ENCODE measurements at places on chromosomes 7 and 10.

- DNase-seq: no peak
These were observed 26.3 kb upstream of the ADGRA1 start for GRCh38 chr10:133061296-133062038.

- DNase-seq: peak; percentile 28
These were observed 10.6 kb upstream of the LIPM start for GRCh38 chr10:88791924-88792323.

DNA sequence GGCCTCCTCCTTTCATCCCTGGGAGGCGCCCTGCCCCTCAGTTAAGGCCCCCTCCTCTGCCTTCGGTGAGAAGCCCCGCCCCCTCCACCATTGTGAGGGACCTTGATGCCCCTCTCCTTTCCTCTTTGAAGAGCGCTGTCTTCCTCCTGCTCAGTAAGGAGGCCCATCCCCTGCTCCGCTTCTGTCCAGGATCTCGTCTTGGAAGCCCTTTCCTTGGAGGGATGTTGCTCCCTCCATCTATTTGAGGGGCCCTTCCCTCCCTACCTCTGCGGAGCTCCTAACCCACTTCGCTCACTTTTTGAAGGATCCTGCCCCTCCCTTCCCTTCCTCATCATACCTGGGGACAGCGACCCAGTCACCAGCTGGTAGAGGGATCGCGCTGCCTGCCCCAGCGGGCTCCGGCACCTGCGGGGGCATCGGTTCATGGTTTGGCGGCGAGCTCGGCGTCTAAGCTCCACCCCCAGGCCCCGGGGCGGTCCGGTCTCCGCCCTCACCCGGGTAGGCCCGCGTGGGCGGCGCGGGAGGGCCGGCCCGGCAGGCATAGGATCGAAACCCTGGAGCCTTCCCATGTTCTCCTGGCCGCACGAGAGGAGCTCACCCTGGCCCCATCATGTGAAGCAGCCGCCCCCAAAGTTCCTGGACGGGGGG is 4.1 kb downstream of the KCNIP2 start:
- DNase-seq: peak; percentile 71

- no peak for DNase-seq
These were observed 102.6 kb downstream of the PLXDC2 start for GRCh38 chr10:19918794-19919193.

DNA sequence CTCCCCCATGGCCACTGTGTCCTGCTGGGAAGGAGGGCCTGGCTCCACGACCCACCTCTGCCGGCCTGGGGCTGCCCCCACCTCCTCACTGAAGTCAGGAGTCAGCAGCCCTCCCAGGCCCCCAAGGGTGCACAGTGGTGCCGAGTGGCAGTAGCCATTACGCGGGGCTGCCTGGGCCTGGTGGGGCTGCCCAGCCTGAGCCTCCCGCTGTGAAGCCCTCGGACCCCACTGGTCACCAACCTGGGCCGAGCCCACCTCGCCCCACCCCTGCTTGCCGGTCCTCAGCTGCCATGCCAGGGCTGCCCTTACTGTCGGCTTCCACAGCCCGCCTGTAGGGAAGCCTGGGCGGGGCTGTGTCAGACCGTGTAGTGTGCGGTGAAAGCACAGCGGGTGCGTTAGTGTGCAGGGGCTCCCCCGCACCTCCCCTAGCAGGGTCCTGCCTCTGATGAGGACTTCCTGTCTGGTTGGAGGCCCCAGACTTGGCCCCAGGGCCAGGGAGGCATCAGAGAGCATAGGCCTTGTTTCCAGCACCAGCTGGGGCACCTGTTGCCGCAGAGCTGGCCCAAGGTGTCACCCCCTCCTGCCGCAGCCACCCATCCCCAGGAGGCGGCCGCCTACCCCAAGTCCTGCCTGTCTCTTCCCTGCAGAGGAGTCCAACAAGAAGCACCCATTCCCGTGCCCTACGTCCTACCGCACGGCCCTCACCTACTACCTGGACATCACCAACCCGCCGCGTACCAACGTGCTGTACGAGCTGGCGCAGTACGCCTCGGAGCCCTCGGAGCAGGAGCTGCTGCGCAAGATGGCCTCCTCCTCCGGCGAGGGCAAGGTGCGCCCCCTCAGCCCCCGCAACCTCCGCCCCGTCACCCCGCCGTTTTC is 10.0 kb downstream of the TMEM120A start:
- DNase-seq: no peak

DNA sequence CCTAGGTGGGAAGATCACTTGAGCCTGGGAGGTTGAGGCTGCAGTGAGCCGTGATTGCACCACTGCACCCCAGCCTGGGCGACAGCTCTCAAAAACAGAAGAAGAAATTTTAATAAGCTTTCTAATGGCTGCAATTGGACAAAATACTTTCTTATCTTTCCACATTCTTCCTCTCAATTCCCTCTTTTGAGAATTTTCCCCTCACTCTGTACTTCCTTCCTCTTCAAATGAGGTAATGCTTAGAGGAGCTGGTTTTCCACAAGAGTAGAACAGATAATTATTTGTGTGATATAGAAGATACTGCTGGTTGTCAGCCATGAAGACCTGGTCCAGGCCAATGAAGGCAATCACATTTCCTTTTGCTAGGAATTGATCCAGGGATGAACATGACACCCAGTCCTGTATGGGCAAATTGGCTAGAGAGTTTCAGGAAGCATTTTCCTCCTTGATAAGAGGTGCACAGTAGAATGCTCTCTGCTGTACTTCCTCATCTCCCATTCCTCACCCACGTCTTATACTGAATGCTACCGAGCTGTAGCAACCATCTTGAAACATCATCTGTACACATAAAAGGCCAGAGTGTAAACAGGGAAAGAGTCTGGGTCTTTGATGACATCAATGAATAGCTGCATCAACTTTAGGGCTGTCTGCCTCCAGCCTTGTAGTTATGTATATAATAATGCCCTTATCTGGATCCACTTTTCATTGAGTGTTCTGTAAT is 103.9 kb downstream of the CDK6 start:
- DNase-seq: no peak

GRCh38 chr10:133458710-133459453 is 5.1 kb downstream of the SCART1 start:
- no peak for DNase-seq

- DNase-seq: no peak
These were observed 61.9 kb downstream of the MAD1L1 start for GRCh38 chr7:2170576-2171521.

GRCh38 chr7:151686016-151686766 is 166.5 kb upstream of the RHEB start:
- DNase-seq: no peak

GRCh38 chr10:89262086-89263051 is 10.8 kb upstream of the LIPA start:
- no peak for DNase-seq

- DNase-seq: no peak
These were observed 350.0 kb upstream of the FZD8 start for GRCh38 chr10:35992107-35992506.

GRCh38 chr7:36283181-36283580 is 106.5 kb upstream of the ANLN start:
- DNase-seq: no peak

- no peak for DNase-seq
These were observed 40.1 kb upstream of the SLC29A3 start for GRCh38 chr10:71278691-71279588.

GRCh38 chr7:98283127-98283886 is 1.8 kb downstream of the BRI3 start:
- DNase-seq: no peak

DNA sequence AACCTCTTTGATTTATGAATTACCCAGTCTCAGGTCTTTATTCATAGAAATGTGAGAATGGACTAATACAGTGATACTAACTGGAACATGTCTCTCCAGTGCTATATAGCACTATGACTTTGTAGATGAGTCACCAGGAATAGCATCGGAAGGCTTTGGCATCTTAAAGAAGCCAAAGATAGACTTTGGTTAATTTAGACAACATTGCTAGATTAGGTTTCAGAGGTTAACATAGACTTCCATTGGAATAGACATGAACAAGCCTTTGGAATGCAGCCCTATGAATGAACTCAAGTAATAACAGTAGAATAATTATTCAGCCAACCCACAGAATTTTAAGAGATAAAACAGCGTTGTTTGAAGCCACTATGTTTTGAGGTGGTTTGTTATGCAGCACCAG is 169.2 kb downstream of the HGF start:
- no peak for DNase-seq

DNA sequence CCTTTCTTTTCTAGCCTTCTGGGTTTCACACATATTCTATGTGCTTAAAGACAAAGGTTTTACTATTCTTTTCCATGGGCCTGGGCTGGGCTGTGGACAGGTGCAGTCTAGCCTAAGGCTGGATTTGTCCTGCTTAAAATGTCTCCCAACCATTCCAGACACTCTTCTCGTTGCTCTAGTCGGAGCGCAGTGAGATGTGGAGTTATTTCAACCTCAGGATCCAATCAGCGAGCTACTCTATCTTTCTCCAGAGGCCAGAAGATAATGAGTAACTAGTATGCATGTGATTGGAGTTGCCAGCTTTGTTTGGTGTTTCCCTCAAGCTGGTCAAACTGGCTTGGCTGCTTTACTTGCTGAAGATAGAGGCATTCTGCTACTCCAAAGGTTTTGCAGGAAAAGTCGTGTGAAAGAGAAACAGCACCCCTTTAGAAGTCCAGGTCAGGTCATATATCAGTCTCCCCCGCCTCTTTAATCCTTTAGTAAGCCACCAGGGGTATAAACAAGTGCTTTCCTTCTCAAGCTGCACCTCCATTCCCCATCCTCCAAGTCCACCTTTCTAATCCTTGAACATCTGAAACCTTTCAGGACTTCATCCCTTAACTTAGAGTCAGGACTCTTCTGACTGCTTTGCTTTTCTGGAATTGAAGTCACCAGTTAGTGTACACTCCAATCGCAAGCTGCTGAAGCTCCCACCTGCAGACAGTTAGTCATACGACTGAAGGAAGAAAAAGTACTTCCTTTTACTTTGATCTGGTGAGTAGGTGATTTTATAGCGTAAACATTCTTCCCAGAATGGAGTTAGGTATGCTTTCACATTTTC is 78.8 kb downstream of the DNMBP start:
- no peak for DNase-seq

- DNase-seq: no peak
These were observed 87.7 kb downstream of the ZNF438 start for GRCh38 chr10:30944005-30944404.

GRCh38 chr10:43070121-43071085 is 6.5 kb upstream of the RET start:
- DNase-seq: no peak

- no peak for DNase-seq
These were observed 3.6 kb downstream of the MICU1 start for GRCh38 chr10:72622271-72622670.

DNA sequence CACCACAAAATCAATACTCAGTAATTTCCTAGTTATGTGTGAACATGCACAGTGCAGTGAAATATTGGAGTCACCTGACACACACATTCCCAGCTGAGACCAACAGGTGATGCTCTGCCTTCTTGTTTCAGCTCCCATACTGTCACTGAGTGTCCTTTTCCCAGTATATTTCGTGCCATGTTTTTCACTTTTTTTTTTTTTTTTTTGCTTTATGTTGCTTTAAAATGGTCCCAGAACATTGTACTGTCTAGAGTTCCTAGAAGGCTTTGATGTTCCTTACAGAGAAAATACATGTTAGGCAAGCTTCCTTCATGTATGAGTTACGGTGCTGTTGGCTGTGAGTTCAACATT is 45.6 kb downstream of the ELAPOR2 start:
- no peak for DNase-seq

DNA sequence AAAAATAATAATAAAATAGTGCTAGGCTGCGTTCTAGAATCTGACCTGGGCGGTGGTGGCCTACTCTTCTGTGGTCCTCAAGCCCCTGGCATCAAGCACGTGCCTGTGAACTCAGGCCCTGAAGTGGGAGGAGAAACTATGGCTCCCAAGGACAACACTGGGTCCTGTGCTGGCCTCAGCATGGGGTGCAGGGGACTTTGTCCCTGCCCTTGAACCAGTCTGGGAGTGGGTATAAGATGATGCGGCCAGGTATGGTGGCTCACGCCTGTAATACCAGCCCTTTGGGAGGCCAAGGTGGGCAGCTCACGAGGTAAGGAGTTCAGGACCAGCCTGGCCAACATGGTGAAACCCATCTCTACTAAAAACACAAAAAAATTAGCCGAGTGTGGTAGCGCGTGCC is 5.5 kb downstream of the ZP3 start:
- no peak for DNase-seq

DNA sequence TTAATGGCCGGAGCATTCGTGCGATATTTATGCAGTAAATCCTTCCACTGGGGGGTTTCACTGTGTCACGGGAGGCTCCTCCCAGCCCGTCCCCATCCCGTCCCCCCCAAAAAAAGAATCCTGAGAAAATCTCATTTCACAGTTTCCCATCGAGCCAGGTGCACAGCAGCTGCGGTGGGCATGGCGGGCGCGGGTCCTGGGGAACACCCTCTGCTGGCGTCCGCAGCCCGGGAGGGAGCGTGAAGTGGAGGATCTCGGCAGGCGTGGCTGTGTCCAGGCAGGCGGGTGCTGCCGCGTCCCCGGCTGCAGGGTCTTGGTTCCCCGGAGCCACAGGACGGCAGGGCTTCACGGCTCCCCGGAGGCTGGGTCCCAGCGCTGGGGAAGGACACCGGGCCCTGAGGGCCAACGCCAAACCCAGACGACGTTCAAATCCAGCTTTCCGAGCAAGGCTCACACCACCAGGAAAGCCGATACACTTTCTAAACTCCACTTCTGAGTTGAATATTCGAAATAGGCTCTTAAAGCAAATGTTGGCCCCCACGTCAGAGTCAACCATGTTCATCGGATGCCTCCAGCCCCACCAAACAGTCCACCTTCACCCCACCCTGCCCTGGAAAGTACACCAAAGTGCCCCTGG is 55.7 kb downstream of the PDGFA start:
- DNase-seq: no peak

DNA sequence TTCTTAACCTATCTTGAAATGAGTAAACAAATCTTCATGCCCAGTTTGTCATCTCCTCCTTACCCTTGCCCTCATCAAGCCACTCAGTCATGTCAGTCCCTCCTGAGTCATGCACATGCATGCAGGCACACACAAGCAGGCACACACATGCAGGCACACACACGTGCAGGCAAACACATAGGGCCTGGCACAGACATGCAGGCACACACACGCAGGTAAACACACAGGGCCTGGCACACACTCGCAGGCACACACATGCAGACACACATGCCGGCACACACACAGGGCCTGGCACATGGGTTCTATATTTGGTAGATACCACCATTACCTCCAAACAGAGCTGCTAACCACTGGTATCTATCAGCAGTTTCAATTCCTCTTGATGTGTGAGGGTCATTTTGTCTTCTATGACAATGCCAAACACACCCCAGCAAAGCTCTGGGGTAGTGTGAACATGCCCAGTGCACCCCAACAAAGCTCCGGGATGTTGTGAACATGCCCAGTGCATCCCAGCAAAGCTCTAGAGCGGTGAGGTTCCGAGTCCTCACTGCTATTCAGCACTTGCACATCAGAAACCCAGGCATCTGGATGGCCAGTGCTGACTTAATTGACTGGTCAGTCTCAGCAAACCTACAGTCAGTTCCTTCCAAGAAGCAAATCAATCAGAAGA is 563.8 kb downstream of the PTPRN2 start:
- DNase-seq: no peak

GRCh38 chr10:113049881-113050280 is 99.8 kb downstream of the TCF7L2 start:
- DNase-seq: no peak

GRCh38 chr7:31791881-31792280 is 104.9 kb downstream of the PPP1R17 start:
- no peak for DNase-seq

GRCh38 chr10:17787087-17787961 is 21.8 kb upstream of the MRC1 start:
- DNase-seq: no peak

GRCh38 chr10:87760195-87760905 is 57.7 kb downstream of the ATAD1 start:
- DNase-seq: no peak

- no peak for DNase-seq
These were observed 86.0 kb upstream of the ARID5B start for GRCh38 chr10:61815496-61815895.

- DNase-seq: no peak
These were observed 7.7 kb upstream of the GSTK1 start for GRCh38 chr7:143255564-143255963.

Measured in nephron progenitor cell (in vitro differentiated cells).